Central memory CD4-positive, alpha-beta T cell (primary cell): ENCODE measurements at places on chromosomes 1 and 21.

GRCh38 chr1:243980071-243980470, 71.0 kb upstream of the ZBTB18 start:
- no peak for DNase-seq

GRCh38 chr1:17588048-17588871, 48.8 kb downstream of the ARHGEF10L start:
- no peak for DNase-seq

- no peak for DNase-seq
These were observed 9.9 kb upstream of the NCF2 start for GRCh38 chr1:183600136-183600535.

DNA sequence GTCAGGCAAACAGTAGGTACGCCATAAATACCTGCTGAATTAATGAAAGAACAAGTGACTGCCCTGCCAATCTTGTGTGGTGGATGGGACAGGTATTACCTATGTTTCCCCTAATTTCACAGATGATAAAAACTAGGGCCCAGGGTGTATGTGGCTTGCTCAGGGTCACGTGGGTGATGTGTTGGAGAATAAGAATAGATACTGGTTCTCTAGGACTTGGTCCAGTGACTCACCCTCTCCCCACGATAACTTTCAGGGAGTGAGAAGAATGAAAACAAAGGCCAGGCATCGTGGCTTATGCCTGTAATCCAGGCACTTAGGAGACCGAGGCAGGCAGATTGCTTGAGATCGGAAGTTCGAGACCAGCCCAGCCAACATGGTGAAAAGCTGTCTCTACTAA, 26.7 kb downstream of the SLC26A9 start:
- no peak for DNase-seq

GRCh38 chr1:24345334-24345733, 26.2 kb downstream of the GRHL3 start:
- no peak for DNase-seq

DNA sequence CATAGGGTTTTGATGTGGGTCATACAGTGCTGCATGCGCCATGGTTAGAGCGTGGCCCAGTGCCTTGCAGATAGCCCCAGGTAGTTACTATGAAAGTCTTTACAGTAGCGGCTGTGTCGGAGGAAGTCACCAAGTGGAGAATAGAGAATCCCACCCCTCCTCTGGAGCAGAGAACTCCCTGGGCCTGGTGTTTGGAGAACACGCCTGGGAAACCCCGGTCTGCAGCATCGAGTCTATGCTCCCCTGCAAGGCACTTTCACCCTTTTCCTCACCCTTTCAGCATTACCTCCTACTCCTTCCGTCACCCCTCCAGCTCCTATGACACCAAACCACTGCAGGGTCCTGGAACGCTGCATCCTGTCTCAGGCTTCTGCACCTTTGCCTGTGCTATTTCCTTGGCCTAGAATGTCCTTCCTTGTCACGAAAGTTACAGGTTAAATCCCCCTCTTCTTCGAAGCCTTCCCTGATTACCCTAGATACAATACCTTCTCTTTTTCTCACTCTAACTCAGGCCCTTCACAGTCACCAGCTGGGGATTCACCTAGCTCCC, 2.7 kb upstream of the SLC1A7 start:
- no peak for DNase-seq

DNA sequence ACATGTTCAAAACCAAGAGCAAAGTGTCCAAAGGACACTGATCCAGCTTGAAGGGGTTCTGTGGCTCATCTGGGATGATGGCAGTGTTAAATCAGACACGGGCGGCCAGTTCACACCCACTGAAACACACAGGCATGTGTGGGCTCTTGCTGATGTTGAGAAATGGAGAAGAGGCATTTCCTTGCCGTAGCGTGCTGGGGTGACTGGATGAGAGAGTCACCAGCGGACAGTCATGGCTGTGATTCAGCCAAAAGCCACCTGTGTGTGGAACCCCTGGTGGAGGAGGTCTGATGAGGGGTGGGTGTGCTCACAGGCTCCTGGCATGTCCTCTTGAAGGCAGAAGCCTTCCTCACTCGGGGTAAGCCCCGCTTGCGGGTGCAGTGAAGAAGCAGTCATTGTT, 7.2 kb downstream of the C1orf35 start:
- DNase-seq = no peak

DNA sequence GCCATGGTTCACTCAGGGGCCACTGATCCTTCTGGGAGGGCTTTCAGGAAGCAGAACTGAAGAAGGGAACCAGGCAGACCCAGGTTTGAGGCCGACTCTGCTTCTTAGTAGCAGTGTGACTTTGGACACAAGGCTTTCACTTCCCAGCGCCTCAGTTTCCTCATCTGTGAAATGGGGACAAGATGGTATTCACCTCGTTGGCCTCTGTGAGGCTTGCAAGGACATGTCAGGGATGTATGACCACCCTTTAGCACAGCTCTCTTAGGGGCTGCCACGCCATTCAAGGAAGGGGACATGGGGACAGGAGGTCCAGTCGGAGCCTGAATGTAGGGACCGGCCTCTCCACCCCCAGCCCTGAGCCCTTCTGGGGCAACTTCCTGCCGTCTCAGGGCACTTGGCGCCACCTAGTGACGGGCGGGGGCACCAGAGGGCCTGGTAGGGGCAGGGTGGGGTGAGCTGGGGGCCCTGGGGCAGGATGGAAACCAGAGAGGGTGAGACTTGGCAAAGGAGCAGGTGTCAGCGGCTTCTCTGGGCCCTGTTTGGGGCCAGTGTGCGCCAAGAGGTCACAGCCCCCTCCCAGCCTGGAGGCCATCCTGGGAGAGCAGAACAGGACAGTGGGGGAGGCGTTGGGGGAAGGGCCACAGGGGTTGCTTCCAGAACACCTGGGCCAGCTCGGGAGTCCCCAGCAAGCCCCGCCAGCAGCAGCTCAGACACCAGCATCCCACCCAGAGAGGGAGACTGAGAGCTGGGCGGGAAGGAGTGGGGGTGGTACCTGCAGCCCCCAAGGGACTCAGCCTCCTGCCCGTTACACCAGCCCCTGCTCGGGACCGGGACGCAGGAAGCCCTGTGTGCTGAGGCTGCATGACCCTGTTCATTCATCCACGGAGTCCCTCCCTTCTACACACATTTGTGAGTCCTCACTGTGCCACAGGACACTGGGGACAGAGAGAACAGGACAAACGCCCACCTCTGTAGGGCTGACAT, 102.5 kb upstream of the TARDBP start:
- peak; percentile 60 for DNase-seq

- DNase-seq = no peak
These were observed 918 bp upstream of the JTB start for GRCh38 chr1:153978274-153978909.

- no peak for DNase-seq
These were observed 39.6 kb upstream of the PBX1 start for GRCh38 chr1:164519426-164519825.

DNA sequence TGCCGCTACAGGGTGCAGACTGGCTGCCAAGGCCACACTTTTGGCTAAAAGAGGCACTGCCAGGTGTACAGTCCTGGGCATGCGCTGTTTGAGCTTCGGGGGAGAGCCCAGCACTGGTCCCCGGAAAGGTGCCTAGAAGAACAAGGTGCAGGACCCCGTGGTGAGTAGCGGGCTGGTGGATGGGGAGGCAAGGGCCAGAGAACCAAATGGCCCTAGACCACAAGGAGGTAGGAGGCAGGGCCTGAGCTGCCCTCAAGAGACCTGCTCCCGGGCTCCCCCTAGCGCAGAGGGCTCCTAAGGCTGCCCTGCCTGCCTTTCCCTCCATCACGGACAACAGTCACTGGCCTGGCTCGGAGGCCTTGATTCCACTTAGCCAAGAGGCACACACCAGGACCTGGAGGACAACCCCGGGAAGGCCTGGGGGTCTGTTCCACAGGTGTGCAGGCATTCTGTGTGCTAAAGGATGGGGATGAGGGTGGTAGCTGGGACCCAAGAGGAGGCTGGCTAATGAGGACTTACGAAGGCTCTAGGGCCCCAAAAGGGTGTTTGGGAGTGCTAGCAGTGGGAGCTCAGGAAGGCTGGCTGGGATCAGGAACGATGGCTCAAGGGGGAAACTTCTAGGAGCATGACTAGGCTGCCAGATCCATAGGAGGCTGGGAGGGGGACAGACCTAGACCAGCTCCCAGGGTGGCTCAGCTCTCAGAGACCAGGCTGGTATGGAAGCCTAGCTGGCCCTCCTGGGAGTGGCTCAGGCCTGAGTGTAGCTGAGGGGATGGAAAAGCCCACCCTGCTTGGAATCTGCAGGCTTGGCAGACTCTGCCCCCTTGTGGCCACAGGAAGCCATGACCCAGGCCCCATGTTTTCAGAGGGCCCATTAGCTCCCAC, 742 bp downstream of the ARTN start:
- DNase-seq = no peak

- DNase-seq = no peak
These were observed 22.7 kb upstream of the ACBD6 start for GRCh38 chr1:180524915-180525714.

DNA sequence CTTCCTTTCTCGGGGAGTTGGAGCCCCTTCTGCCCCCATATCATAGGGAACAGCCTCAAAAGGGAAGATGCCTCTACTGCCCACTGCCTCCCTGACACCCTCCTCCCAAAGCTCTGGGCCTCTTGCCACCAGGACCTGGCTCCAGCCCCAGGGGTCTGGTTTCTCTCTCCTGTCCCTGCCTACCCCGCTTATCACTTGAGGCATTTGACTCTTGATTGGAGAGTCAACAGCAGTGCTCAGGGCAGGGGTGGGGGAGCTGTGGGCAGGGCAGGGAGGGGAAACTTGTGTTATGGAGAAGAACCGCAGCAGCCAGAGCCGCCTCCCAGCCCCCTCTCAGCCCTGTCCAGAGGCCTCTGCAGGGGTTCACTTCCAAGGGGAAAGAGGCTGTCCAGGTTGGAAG, 573 bp downstream of the TRIM63 start:
- DNase-seq = no peak

DNA sequence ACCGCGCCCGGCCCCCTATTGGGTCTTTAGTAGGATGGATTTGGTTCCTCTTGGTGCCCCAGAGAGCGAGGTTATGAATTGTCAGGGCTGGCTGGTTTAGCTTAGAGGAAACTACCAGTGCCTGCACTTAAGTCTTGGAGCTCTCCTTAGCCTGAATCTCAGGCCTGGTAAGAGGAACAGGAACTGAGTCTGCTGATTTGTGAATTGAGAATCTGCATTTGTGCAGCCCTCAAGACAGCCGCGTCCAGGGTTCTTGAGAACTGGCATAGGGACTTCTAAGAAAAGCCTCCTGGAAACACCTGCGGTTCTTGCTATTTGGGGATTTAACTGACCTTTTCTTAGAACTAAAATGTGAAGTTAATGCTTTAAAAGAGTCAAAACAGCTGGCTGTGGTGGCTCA, 1.7 kb downstream of the NECAP2 start:
- DNase-seq = no peak

- DNase-seq = no peak
These were observed 69.6 kb downstream of the DUSP10 start for GRCh38 chr1:221672239-221672645.

GRCh38 chr21:27104846-27105431, 138.1 kb upstream of the ADAMTS5 start:
- no peak for DNase-seq

DNA sequence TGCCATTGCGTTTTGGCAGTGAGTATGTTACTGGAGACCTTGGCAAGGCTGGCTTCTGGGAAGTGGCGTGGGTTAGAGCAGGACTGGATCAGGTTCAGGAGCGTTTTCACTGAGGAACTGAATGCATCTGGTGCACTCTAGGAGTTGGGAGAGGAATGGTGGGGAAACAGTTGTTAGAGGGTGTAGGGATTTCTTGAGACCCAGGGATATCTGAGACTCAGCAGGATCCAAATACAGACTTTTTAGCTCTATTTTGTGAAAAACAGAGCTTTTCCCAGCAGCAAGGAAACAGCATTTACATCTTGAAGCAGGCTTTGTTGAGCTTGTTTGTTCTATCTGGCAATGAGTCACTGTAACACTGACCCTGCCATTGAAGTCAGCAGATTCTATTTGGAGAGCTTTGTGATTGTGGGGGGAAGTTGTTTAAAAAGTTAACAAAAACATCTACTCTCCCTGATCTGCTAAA, 56.9 kb upstream of the NRIP1 start:
- DNase-seq = no peak

GRCh38 chr1:23673086-23673813, 18.4 kb upstream of the RPL11 start:
- DNase-seq = no peak

- no peak for DNase-seq
These were observed 4.6 kb downstream of the TARBP1 start for GRCh38 chr1:234474375-234474774.

DNA sequence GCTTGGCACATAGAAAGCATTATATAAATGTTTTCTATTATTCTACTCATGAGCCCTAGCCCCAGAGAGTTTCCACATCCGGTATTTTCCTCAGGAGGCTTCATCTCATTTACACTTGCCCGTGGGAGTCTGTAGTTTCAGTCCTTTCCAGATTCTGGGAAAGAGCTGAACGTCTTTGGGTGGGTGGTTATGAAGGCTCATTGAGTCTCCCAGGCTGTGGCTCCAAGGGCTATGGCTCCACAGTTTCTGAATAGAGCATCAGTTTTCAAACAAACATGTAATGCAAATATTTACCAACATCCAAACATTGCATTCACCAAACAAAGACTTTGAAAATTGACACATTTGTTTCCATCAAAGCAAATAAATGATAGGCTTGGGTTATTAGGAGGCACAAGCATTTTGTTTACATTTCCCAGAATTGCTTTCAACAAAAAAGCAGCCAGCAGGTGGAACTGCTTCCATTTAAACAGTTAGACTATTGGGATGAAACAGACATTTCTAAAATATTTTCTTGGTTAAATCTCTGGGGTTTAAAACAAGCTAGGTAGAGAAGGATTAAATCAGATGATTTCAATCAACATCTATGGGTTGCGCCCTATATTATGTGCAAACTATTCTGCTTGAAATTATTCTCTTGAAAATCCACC, 1.3 kb upstream of the LEMD1 start:
- no peak for DNase-seq

- no peak for DNase-seq
These were observed 749 bp downstream of the AKIRIN1 start for GRCh38 chr1:38991638-38992411.

DNA sequence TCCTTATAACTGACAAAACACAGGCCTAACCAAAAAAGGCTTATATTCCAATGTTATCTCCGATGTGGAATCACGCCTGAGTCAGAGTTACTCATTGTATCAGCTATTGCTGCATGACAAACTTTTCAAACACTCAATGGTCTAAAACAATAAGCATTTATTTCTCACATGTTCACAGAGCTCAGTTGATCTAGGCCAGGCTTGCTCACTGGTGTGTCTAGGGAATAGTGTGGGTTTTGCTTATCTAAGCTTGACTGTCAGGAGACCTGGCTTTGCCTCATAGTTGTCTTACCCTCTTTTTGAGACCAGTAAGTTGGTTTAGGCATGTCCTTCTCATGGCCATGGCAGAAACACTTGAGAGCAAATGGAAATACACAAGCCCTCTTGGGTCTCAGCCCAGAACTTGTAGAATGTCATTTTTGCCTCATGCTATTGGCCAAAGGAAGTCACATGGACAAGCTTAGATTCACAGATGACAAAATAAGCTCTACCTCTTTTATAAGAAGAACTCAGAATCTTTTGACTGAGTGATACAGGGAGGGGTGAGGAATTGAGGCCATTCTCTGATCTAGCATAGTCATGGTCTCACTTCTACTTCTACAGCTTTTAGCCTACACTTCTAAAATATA, 130.8 kb downstream of the HMCN1 start:
- no peak for DNase-seq
